Activated T-cell treated with anti-CD3 and anti-CD28 coated beads, Interleukin-2, amount 50 U/mL, for 72 hours (primary cell): ENCODE measurements at places on chromosomes 6 and 20.
A peak's percentile ranks its signal among the peaks of the same experiment; 100 is the strongest.

- no peak for DNase-seq
Measured at GRCh38 chr6:13492357-13492756, 5.0 kb upstream of the GFOD1 start.

DNA sequence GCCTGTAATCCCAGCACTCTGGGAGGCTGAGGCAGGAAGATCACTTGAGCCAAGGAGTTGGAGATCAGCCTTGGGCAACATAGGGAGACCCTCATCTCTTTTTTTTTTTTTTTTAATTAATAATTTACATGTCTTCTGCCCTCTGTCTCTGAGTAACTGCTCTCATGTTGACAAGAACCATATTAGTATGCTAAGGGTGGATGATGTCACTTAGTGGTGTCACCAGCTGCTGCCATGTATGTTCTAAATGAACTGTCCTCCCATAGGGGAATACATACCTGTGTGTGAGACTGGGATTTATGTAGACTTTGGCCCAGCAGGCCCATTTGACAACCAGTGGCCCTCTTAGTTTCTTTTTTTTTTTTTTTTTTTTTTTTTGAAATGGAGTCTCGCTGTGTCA lies 65.6 kb downstream of the SCAND1 start:
- DNase-seq = no peak

- DNase-seq = no peak
Measured at GRCh38 chr6:88157106-88157505, 9.0 kb downstream of the CNR1 start.

GRCh38 chr6:30223339-30223738 lies 10.1 kb upstream of the TRIM26 start:
- no peak for DNase-seq

- no peak for DNase-seq
Measured at GRCh38 chr20:23160536-23161243, 74.6 kb upstream of the CD93 start.

GRCh38 chr6:77030929-77031674 lies 432.2 kb downstream of the HTR1B start:
- no peak for DNase-seq

- no peak for DNase-seq
Measured at GRCh38 chr6:7561153-7561964, 19.9 kb downstream of the DSP start.

DNA sequence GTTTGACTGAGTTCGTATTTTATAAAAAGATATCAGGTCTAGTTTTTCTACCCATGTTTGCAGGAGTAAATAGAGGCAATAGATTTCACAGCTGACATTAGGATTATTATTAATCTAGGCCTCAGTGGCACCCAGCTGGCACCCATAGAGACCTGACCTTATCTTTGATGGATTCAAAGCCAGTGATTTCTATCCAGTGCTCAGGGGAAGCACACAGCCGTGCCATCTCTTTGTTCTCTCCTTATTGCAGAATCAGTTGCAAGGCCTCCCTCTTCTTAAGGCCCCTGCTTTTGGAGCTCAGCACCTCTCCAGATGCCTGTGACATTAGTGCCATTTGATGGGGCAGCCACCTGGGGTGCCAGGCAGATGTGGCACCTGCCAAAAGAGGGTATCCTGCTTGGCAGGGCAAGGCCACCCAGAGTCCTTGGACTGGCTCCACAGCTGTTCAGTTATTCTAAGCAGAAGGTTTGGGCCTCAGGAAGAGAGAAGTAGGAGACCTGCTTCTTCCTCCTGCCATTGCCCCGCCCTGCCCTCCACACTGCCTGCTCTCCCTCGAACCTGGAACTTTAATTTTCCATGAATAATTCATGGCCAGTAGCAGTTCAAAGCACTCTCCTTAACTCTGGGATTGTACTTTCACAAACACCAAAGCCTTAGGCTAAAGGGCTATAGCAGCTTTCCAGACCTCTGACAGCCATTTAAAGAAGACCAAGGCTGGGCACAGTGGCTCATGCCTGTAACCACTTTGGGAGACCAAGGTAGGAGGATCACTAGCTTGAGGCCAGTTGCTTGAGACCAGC lies 206.3 kb downstream of the ZDHHC14 start:
- no peak for DNase-seq

GRCh38 chr6:30813631-30814145 lies 69.3 kb upstream of the IER3 start:
- DNase-seq = peak; percentile 31

DNA sequence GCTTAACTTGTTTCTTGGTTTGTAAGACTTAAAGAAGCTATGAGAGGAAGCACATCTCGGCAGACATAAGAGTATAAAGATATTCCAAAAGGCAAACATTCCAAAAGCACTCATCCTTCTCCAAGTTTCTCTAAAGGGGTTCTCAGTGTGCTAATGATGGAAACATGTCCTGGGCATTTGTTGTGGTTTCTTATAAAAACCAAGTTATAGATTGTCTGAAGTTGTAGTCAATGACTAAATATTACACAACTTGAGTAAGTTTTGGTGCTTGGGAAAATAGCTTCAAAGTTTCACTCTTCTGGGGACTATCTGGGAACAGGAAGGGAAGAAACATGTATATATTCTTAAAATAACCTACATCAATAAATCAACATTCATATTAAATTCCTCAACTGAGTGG lies 128.3 kb upstream of the TBX18 start:
- no peak for DNase-seq

GRCh38 chr20:11338496-11339306 lies 579.0 kb upstream of the BTBD3 start:
- no peak for DNase-seq

DNA sequence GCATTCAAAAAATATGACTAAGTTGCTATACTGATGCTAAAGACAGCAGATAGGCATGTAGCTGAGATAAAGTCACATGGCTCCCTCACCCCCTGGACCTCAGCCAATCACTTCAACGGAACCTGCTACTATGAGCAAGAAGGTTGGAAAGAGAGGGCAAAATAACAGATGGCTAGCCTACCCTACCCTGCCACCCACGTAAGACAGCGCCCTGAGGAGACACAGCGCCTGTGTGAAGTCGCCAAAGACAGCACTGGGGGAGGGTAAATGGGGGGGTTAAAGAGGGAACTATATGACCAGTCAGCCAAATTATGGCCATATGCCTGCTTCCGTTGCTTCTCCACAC lies 163.2 kb downstream of the RALGAPA2 start:
- DNase-seq = no peak

GRCh38 chr6:140732991-140733390 lies 1358.5 kb upstream of the CITED2 start:
- DNase-seq = no peak

DNA sequence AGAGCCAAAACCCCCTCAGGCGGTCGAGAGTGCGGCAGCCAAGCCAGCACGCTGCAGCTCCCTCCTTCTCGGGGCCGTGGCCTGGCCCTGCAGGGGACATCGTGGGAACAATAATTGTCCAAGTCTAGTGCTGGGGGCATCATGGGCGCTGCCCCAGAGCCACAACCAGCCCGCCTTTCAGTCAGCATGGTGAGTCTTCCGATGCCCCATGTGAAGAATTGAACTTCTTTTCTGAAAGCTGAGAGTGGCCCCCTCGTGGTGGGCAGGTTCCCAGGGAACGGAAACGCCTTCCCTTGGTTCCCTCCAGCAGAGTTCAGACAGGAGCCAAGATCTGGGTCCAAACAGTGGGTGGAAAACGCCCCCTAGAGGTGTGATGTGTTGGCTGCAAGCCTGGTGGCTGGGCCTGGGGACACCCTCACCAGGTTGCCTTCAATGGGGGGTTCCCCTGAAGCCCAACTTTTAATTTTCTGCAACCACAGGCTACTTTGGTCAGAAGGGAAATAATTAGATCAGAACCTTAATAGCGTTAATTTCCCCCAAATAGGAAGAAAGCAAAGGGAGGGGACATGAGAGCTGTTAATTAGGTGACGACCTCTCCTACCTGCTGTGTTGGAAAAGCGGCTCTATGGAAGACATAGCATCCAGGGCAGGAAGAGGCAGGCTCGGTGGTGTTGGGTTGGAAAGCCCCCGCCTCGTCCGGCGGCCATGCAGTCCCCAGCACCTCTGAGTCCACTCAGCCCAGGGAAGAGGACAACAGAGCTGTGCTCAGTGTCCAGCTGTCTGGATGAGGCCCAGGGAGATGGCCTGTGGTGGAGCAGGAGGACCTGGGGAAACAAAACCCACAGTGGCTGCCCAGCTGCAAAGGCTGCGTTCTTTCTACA lies 4.7 kb upstream of the MRGBP start:
- DNase-seq = peak; percentile 78

DNA sequence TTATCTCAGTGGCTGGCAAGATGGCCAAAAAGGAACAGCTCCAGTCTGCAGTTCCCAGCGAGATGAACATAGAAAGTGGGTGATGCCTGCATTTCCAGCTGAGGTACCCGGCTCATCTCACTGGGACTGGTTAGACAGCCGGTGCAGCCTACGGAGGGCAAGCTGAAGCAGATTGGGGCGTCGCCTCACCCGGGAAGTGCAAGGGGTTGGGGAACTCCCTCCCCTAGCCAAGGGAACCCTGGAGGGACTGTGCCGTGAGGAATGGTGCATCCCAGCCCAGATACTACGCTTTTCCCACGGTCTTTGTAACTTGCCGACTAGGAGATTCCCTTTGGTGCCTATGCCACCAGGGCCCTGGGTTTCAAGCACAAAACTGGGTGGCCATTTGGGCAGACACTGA lies 324.7 kb downstream of the GJA1 start:
- DNase-seq = no peak

DNA sequence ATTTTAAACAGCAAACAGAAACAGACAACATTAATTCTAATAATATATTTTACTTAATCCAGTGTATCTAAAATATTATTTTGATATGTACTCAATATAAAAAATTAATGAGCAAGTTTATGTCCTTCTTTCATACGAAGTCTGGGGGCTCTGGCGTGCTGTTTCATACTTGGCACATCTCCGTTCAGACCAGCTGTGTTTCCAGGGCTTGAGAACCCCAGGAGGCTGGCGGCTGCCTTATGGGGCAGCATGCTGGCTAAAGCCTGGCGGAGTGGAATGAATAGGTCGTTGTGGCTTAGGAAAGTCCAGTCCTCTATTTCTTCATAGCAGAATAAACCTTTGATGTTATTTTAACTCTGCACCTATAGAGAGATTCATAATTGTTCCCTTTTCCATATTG lies 43.3 kb downstream of the DUSP22 start:
- no peak for DNase-seq

DNA sequence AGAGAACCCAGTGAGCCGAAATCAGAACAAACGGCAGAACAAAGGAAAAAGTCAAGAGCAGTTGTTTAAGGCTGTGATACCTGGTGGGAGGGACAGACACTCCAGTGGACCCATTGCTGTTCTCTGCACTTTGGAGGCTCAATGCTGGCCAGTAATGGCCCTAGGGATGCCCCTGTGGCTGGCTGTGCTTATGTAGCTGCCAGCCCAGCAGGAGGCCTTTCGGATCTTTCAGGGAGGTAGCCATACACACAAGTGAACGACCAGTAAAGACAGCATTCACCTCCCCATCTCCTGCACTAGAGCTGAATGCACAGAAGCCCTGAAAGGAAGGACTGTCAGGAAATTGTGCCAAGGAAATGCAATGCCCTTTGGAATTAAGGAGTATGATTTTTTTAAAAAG lies 34.3 kb downstream of the GPLD1 start:
- DNase-seq = no peak

GRCh38 chr6:34151321-34152041 lies 5.6 kb upstream of the GRM4 start:
- no peak for DNase-seq

GRCh38 chr6:43896329-43897255 lies 126.6 kb downstream of the VEGFA start:
- no peak for DNase-seq

- no peak for DNase-seq
Measured at GRCh38 chr20:50395251-50395729, 114.9 kb upstream of the PTPN1 start.

DNA sequence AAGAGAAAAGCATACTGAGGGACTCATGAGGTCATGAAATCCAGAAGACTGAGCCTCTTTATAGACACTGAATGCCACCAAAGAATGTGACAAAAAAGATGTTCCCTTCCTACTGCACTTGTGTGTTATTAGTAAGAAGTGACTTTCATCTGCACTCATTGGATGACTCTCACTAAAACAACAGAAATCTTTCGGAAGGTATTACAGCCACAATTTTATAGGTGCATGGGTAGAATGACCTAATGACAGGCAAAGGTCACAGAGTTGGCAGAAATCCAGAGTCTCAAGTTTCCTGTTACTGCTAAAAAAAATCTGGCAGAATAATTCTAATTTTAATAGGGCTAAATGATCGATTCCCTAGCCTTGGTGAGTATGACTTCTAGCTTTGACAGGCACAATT lies 13.3 kb downstream of the PKHD1 start:
- DNase-seq = no peak

GRCh38 chr6:96604420-96604819 lies 41.5 kb downstream of the FHL5 start:
- DNase-seq = no peak

GRCh38 chr6:33692078-33692759 lies 19.3 kb downstream of the UQCC2 start:
- DNase-seq = no peak

DNA sequence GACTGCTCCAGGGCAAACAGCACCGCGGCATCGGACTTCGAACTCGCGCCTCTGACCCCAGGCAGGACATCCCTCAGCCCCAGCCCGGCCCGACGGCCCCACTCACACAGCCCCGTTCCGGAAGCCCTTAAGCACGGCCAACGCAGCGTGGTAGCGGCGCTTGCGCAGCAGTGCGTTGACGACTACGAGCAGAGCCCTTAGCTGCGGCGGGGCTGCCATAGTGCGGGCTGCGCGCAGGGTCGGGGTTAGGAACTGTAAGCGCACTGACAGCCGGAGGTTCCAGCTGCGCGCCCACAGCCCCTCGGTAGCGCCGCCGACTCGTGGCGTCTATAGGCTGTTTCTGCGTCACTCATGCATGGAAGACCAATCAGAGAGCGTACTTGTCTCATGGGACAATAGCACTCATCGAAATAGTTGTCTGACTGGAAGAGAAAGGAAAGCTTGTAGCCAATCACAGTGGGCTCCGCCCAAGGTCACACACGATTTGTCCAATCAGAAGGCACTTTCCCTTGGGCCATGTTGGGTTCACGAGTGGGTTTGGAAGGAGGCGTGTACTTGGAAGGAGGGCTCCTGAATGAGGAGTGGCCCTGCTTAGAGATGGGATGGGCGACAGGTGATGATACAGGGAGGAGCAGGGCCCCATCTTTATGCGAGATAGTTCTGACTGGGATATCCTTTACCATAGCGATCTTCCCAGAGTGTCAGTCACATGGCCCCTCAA lies at the start of gene PXMP4:
Gene PXMP4, minus strand, starts transcription at position 322 of the 721 bp plus-strand sequence. Its CDS starts 103 bp downstream, at position 219.
- peak; percentile 87 for DNase-seq
